ENCODE measurements at places on chromosomes 7 and 10.

- no peak for DNase-seq
These were observed 7.8 kb upstream of the ATOH7 start for GRCh38 chr10:68239596-68240150.

DNA sequence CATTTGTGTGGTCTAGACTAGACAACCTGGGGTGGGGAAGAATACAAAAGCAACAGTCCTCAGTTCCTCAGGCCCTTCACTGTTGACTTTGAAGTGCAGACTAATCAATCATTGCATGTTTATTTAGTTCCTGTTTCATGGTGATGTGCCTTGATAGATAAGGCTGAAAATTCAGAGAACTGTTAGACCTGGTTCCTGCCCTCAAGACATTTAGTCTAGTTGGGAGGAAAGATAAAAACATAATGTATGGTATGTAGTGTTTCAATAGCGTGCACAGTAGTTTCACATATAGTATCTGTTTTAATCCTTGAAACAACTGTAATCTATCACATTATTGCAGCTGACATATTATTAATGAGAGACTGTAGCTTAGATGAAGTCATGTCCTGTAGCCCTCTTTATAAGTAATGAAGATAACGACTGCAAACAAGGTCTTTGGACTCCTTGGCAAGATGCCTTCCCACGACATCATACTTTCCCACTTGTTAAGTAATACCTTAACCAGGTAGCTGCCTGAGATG lies 124.0 kb downstream of the CELF2 start:
- no peak for DNase-seq

DNA sequence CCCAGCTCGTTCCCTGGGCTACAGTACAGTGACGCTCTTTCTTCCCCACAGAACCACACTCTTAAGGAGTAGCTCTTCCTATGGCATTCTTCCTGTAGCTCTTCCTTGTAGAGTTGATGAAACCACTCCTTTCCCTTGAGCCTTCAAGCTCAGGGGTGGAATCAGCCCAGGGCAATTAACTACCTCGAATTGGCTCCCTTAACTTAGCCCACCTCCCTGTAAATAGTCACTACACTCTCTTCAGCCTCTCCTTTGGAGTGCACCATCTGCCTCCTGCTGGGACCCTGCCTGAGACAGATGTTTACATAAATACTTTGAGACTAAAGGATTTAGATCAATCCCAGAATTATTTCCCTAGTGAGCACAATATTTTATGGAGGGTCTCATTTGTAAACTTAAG lies 537.8 kb upstream of the AUTS2 start:
- no peak for DNase-seq

- no peak for DNase-seq
These were observed 24.0 kb downstream of the ELFN1 start for GRCh38 chr7:1693991-1694524.

DNA sequence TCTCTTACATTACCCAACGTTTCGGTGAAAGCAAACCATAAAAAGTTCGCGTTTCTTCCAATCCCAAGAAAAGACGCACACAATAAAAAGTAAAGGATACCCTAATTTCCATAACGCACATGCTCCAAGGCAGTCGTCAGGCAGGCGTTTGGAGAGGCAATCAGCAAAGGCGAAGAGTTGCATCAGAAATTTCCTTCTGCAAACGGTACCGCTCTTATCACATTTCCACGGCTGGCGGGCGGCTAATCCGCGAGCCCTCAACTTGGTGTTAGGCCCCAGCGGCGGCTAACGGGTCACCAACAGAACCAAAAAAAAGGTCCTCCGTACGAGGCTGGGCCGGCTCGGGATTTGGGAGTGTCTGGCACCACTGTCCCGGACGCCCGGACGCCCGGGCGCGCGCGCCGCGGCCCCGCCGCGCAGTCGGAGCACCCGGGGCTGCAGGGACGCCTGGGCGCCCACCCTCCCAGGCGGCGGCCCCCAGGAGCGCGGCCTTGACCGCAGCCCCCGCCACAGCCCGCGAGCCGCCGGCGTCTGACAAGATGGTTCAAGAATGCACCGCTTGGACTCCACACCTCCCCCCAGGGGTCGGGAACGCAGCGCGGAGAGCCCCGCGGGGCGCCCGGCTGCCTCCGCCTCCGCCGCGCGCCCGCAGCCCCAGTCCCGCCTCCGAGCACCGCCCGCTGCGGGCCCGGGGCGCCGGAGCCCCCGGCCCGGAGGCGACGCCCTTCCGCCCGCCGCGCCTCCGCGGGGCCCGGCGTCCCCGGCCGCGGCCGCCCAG lies 9.8 kb upstream of the GRB10 start:
- peak; percentile 51 for DNase-seq

- no peak for DNase-seq
These were observed 121.9 kb upstream of the AUTS2 start for GRCh38 chr7:69476416-69476815.

DNA sequence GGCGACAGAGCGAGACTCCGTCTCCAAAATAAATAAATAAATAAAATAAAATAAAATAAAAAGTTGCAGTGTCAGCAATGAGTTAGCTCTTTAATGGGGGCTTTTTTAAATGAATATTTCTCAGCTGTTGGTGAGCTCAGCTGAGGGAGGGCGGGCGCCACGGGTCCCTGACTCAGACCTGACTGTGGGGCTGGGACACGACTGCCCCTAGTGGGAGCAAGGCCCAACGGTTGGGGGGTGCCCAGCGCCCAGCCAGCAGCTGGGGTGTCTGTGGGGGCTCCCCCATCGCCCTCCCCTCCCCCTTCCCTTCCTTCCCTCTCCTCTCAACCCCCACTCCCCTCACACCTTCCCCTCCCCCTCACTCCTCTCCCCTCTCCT lies 46.6 kb downstream of the PWWP2B start:
- DNase-seq: peak; percentile 56

DNA sequence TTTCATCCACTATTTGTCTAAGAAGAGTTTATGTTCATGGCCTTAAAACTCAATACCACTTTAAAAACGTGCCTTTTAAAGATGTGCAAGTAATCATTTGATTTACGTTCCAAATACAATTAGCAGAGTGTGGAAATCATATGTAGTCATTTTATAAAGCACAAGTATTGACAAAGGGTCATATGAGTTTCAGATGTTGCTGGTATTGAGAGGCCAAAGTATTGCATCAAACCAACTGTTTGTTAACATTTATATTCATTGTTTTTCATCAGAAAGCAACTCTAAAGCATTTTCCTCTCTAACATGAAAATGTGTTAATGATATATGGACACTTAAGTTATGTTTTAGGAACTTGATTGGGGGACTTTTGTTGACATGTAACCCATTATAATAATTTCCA lies 11.5 kb upstream of the TSGA13 start:
- DNase-seq: no peak

DNA sequence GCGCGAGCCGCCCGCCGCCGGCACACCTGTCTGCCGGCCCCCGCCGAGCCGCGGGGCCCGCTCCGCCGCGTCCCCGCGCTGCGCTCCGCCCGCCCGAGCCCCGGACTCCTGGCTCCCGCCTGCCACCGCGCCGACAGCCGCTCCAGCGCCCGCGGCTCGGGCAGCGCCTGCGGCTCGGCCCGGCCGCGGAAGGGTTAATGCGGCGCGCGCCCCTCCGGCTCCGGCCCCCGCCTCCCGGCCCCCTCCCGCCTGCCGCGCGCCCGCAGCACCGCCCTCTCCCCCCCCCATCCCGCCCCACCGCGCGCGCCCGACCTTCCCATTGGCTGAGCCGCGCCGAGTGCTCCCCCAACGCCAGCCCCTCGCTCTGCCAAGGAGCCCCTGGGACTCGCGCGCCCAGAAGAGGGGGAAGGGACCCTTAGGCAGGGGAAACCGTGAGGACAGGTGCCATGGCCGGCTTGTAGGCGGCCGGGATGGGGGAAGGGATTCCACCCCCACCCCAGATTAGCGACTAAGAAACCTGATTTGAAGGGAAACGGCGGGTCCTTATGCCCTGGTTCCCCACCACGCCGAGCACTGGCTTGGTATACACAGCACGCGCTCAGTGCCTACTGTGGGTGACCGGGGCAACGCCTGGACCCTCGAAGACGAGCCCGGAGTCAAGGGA lies at the start of gene KCNH2:
KCNH2 (minus strand) TSS at position 196 of the 664 bp plus-strand sequence. CDS start 408 bp downstream, outside the sequence.
- DNase-seq: no peak

DNA sequence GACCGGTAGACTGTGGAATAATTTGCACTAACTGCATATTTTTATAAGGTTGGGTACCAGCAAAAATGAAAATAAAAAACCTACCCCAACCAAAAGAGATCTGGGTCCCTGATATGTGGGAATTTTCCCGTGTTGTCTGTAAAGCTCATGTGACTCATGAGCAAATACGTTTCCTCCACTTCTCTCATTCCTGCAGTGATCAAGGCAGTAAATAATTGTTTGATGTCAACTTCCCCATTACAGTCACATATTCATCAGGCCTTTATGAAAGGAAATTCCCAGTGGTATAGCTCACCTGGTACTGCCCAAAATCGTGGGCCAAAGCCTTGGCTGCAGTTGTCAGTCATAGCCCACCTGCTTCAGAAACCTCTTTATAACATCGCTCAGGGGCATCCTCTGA lies 166.0 kb upstream of the ANK3 start:
- no peak for DNase-seq

DNA sequence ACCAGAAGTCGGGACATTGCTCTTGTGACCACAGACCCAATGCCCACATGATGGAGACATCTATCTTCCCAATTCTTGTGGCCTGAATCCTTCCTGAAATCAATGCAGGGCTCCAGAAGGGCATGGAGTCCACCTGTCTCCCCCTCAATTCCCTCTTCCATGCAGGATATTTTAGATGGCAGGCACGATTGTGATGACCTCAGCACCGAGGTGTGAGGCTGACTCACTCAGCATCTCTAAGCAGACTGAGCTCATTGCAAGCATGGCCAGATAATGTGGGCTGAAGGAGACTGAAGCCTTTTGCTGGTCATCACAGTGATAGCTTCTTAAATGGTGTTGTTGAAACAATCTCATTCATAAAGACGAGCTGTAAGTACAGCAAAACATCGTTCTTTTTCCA lies 374.9 kb upstream of the PODXL start:
- DNase-seq: no peak

DNA sequence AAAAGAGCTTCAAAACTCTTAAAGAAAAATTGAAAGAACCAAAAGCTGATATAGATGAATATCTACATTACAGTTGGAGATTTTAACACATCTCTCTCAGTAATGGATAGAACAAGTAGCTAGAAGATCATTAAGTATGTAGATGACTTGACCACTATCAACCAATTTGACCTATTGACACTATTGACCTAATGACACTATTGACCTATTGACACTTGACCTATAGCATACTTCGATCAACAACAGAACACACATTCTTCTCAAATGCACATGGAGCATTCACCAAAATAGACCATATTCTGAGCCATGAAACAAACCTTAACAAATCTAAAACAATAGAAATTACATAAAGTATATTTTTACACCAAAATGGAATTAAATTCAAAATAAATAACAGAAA lies 22.3 kb downstream of the GIMAP5 start:
- no peak for DNase-seq

- no peak for DNase-seq
These were observed 436 bp upstream of the SLC25A13 start for GRCh38 chr7:96322373-96322695.

DNA sequence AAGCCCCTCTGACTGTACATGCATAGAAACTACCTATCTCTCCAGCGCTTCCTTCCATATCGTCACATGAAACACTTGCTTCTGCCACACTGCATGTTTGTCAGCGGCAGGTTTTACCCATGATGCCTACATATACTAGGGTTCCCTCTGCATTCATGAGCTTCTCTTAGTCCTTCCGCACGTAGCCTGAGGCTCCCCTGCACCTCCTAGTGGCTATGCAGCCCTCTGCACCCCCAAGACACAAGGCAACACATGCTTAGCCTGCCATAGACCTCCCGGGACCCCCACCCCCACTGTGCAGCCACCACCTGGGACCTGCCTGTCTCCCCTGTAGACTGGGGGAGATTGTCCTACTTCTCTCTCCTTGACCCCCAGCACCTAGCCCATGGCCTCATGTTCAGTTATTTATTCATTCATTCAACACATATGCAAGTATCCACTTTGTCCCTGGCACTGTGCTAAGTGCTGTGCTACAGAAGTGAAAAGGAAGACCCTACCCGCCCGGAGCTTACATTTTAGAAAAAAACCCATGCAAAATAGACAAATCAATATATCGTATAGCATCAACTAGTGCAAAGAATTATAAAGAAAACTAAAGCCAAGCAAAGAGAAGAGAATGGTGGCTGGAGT lies 23.5 kb downstream of the TMEM273 start:
- DNase-seq: peak; percentile 58

DNA sequence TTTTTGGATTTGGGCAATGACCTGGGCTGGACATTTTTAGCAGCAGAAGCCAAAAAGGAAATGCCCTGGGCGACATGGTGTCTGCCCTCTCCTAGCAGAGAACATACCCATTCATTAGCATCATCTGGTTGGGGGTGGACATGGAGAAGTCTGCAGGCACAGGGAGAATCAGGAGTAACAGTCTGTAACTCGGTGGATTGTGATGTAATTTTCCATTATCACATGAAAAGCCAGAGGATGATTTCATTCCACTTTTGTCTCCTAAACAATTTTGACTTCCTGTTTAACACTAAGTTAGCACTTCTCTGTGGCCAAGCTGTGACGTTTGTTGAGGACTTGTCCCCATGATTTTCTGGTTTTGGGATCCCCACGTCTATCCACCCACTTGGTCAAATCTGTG lies 153.8 kb upstream of the HABP2 start:
- no peak for DNase-seq

- DNase-seq: no peak
These were observed 50.3 kb upstream of the ST8SIA6 start for GRCh38 chr10:17504547-17505245.

- DNase-seq: no peak
These were observed 162.6 kb downstream of the RAB11FIP2 start for GRCh38 chr10:117884093-117884492.

Data from lung microvascular endothelial cell (primary cell).